CD4-positive, alpha-beta memory T cell (primary cell): ENCODE measurements at places on chromosomes 2 and 18. TPM values are rescaled to one million over a fixed set of nuclear protein-coding genes. Genes with fewer than 3 reads are reported as not detected.

DNA sequence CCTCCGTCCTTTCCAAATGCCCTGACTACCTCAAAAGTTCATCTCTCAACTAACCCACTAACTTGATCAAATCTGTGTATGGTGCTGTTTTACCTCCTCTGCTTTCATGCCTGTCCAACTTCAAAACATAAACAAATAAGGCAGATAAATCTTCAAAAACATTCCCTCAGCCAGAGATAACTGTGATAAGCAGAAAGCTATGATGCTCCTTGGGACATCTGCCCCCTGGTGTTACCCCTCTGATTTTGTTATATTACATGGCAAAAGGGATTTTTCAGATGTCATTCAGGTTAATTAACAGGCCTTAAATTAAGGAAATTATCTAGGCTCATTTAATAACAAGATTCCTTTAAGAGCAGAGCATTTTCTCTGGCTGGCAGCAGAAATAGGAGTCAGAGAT is 810.8 kb upstream of the CHAC2 start:
- DNase-seq: no peak

DNA sequence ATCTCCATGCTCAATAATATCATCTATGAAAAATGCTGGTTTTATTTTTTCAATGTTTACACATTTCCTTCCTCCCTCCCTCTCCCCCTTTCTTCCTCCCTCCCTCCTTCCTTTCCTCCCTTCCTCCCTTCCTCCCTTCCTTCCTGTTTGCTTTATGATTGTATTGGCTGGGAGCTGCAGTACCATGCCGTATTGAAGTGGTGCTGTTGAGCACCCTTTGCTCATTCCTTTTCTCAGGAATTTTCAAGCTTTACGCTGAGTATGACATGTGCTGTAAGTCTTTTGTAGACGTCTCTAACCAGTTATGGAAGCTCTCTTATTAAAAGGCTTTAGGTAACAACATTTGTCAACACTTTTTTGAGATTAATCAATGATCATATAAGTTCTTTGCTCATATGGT is 100.4 kb downstream of the SNTG2 start:
- DNase-seq: no peak

Gene GULP1
- total RNA-seq: not detected

Gene MERTK
- 0.67 TPM for total RNA-seq

Gene FOSL2
- total RNA-seq: 6.6 TPM

Gene RAMP1
- not detected for total RNA-seq

Gene CYP26B1
- not detected for total RNA-seq

Gene VWC2L
- total RNA-seq: not detected
